ENCODE measurements at places on chromosomes 6 and 20.
A peak's percentile ranks its signal among the peaks of the same experiment; 100 is the strongest.

DNA sequence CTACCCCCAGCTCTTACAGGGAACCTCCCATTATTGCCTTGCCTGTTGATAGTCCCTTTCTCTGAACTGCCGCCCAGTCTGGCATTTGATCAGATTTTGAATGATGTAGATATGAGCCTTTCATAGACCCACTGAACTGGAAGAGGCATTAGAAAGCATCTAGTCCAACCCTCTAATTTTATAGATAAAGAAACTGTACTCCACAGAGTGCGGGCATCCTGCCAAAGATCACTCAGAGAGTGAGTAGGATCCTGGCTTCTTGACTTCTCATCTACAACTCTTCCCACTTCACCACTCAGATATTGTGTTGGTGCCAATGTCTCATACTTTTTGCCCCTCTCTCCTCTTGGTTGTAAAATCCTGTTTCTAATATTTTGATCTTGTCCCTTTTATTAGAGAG is 179.2 kb upstream of the BMP2 start:
- no peak for DNase-seq

GRCh38 chr6:30480536-30481156 is 8.7 kb upstream of the HLA-E start:
- DNase-seq: no peak

GRCh38 chr6:128519931-128520435 is 416 bp downstream of the PTPRK start:
- DNase-seq: peak; percentile 67

- no peak for DNase-seq
Observed at GRCh38 chr6:42509765-42510164, 54.1 kb upstream of the UBR2 start.

GRCh38 chr6:95687839-95688238 is 110.5 kb downstream of the MANEA start:
- no peak for DNase-seq

GRCh38 chr6:105803442-105803841 is 282.7 kb upstream of the PRDM1 start:
- no peak for DNase-seq

GRCh38 chr6:40482532-40482931 is 104.6 kb downstream of the LRFN2 start:
- DNase-seq: no peak

GRCh38 chr6:42704937-42705374 is 17.4 kb downstream of the PRPH2 start:
- DNase-seq: no peak

DNA sequence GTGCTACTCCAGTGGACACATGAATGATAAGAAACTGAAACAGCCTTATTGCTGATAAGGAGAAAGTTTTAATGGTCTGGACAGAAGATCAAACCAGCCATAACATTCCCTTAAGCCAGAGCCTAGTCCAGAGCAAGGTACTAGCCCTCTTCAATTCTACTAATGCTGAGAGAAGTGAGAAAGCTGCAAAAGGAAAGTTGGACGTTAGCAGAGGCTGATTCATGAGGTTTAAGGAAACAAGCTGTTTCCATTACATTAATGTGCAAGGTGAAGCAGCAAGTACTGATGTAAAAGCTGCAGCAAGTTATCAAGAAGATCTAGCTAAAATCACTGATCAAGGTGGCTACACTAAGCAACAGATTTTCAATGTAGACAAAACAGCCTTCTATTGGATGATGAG is 634.4 kb downstream of the KIF16B start:
- no peak for DNase-seq

DNA sequence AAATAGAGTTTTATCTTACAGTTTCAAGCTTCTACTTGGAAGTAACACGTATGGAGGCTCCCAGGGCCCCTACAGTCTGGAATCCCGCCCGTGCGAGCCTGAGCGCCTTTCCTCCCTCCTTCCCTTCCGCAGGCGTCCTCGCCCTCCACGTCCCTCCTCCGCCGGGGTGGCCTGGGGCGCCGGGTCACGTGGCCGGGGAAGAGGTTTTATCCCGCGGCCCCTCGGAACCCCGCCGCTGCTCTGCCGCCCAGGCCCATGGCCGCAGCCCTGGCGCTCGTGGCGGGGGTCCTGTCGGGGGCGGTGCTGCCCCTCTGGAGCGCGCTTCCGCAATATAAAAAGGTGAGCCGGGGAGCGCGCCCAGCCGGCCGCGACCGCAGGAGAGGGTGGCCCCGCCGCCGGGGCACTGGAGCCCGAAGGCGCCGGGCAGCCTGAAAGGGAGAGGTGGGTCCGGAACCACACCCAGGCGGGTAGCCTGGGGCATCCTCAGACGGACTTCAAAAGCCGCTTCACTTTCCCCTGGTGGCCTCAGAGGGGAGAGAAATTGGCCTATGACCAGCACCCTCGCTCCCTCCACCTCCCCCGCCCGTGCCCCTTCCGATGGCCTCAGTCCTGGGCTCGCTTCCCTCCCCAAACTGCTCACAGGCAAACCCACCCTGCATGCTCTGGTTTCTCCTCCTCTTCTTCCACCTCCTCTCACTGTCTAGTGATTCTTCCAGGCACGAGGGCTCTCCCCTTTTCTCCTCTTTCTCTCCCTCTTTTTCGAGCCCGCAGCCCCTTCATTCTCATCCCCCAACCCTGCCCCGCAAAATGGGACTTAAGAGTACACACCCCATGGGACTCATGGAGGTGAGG is at the start of gene CLPSL2:
Gene CLPSL2 (plus strand): TSS at position 235 of the 852 bp plus-strand sequence. CDS start 21 bp downstream, at position 256.
- no peak for DNase-seq

GRCh38 chr20:32539026-32539816 is 45.9 kb downstream of the NOL4L start:
- no peak for DNase-seq

DNA sequence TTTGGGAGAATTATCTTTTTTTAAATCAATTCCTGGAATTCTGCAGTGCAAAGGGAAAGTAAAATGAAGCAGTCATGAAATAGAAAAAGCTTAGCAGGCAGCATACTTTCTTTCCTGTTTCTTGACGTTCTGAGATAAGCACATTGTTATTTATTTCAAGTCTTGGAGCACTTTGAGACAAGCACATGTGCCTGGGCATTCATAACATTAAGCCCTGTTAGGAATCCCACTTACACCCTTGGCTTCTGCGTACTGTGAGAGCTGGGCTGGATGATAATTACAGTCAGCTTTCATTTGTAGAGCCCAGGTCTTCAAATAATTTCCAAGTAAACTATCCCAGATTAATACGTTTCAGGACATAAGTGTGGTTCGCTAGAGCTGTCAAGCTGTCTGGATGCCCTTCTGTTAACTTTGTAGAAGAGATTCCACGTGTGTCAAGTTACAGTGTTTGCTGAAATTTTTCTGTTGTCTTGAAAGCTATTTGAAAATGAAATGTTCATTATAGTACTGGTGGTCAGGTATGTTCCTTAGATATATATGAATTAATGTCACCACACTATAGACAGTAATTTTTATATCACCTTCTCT is 8.9 kb downstream of the FARS2 start:
- DNase-seq: no peak

DNA sequence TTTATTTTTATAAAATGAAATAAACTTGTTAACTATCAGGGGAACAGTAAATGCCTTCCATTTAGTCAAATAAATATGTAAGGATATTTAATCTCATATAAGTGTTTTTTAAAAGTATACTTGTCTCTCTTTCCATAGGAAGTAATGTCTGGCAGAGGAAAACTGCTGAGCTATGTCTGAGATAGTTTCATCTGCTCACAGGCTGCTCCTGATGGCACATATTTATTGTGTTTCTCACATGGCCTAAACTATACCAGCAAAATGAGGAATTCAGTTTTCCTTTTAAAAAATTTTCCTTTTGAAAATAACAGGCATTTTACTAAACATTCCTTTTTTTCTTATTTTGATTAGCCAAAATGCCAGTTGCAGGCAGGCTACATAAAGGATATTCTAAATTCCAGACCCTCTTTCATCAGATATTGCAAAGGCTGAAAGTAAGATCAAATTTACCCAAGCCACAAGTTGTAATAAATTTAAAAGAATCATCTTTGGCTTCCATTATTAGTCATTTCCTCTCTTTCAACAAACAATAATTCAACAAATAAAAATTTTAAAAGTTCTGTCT is 60.1 kb upstream of the RNF146 start:
- DNase-seq: no peak

DNA sequence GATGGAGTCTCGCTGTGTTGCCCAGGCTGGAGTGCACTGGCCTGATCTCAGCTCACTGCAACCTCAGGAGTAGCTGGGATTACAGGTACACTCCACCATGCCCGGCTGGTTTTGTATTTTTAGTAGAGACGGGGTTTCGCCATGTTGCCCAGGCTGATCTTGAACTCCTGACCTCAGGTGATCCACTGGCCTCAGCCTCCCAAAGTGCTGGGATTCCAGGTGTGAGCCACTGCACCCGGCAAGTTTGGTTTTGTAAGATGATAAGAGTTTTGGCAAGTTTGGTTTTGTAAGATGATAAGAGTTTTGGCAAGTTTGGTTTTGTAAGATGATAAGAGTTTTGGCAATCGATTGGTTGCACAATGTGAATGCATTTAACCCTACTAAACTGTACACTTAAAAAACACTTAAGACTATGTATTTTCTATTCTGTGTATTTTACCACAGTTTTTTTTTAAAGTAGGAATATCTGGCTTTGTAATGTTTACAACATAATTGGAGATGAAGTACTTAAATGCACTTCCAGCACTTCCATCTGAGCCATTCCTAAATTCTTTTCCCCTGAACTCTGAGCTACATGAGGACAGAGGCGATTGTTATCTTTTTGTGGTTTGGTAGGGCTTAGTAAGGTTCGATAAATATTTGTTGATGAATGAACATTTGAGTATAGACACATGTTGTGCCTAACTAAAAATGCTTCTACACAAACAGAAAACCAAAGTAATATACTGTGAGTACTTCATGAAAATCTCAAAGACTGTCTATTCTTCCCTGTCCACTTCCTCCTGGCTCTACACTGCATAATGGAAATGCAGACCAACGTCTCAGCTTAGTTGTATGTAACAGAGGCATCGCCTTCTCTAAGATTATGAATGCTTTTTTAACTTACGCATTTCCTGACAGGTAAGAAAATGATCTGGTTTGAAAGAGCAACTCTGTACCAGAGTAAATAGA is 18.8 kb downstream of the SAMHD1 start:
- DNase-seq: no peak

DNA sequence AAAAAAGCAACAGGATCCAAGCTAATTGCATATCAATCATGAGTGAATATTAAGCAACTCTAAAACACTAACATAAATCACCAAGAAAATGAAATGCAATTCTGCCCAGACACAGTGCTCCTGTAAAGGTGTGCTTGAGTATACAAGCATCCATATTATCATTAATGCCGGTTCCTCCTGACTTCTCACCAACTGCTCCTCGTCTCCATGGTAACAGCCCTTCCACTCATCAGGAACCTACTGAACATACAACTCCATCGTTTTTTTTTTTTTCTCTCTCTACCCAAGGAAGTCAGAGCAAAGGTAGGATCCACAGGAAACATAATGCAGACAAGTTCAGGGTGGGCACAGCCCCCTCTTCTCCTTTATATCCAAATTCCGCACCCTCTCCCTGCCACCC is 12.4 kb downstream of the GABBR1 start:
- no peak for DNase-seq

- no peak for DNase-seq
Observed at GRCh38 chr6:167737205-167737830, 89.4 kb upstream of the AFDN start.

DNA sequence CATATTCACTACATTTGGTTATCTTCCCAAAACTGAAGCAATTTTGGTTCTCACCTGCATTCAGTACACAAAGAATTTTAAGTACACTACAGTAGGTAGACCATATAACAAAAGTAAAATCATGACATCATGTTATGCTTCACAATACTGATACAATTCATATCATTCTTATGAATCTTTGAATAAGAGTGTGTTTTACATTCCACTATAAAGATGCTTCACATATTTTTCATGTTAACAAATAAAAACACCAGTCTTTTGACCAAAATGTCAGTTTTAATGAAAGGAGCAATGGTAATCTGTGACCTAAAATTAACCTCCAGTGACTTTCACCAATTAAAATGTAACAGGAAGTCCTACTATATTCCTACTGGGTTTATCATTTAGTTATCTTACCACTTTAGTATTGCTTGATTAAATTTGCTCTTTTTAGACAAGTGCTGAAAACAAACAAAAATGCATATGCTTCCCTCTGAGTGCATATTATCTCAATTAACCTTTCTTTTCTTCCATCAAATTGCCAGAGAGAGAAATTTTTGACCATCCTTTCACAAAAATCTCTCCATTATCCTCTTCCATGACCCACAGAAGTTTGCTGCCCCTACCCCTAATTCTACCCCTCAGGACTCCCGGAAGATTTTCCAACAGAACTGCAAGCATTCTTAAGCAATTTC is 49.3 kb downstream of the PHIP start:
- DNase-seq: no peak

DNA sequence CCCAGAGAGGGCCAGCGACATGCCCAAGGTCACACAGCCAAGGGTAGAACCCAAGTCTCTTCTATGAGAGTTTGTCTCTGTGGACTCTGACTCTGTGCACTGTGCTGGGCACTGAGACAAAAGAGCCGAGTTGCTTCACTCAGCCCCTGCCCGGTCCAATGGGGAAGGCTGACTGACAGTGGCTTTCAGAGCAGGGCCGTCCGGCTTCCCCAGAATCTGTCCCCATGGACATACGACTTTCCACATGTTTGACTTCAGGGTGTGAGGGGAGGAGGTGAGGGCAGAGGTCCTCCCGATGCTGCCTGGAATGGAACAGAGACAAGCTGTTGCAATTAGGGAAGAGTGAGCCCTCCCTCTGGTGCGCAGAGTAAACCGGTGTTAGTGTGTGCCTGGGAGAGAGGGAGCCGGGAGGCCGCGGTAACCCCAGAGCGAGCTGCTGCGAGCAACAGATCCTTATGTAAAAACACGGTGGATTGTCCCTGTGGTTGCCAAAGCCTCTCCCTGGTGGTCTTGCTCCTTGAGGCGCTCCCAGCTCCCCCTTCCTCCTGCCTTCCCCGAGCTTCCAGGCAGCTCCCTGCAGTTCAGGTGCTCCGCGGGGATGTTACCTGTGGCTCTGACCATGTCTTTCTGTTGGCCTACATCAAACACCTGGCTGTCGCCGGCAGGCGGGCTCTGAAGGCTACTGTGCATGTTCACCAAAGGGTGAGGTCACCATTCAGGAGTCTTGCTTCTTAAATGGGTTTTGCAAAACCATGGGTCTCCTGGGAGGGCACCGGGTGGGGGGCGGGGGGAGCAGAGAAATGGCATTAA is 672 bp downstream of the SIRPA start:
- no peak for DNase-seq

- no peak for DNase-seq
Observed at GRCh38 chr20:2807019-2807418, 6.6 kb upstream of the CPXM1 start.

DNA sequence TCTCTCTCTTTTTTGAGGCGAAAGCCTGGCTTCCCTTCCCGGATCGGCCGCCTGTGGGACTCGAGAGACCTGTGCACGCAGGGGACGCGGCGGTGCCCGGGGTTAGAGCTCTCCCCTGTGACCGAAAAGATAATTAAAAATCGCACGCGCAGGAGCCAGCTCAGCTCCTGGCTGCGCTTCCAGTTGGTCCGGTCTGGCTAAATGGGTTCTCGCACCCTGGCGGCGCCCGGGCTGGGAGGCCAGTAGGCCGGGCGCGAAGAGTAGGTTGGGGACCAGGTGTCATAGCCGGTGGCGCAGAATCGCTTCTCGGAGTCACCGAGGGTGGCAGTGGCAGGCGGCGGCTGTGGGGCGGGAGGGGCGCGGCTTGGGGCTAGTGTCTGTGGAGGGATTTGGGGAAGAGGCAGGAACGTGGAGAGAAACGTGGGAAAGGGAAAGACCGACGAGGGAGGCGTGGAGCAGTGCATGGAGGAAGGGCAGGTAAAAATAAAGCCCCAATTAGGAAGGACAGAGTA is 41.9 kb upstream of the SUPT3H start:
- DNase-seq: no peak
